ENCODE measurements at places on chromosomes 2 and 18. TPM values are rescaled to one million over a fixed set of nuclear protein-coding genes. Genes with fewer than 3 reads are reported as not detected.

DNA sequence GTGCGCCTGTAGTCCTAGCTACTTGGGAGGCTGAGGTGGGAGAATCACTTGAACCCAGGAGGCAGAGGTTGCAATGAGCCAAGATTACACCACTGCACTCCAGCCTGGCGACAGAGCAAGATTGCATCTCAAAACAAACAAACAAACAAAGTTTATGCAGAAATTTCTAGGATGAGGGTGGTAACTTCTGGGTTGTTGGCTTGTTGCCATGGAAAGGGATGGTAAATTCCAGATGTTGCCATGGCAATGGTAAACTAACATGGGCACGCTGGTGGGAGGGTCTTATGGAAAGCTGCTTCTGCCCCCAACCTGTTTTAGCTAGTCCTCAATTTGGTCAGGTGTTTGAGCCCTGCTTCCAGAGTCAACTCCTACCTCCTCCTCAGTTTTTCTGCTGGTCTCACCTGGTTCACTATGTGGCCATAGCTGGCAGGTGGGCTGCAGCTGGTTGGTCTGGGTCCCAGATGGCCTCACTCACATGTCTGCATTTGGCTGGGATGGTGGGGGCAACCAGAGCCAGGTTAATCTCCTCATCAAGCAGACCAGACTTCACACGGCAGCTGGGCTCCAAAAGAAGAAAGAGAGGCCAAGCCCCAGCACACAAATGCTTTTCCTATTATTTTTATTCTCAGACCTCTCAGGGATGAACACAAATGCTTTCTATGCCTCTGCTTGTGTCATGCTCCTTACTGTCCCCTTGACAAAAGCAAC is 26.6 kb upstream of the TEX44 start:
- H3K27me3 ChIP-seq: peaks cover 3% of the 10 kb centered on the region
- DNase-seq: no peak
- no peak overlapping the region for H3K4me3 ChIP-seq
- no peaks in the 10 kb centered on the region for H3K36me3 ChIP-seq

Gene CKAP2L
- 2.1 TPM for total RNA-seq

- no peaks in the 10 kb centered on the region for H3K27me3 ChIP-seq
- no peak overlapping the region for H3K27ac ChIP-seq
- peak; percentile 59 for DNase-seq
- peaks cover 7% of the 10 kb centered on the region for H3K4me1 ChIP-seq
- H3K4me3 ChIP-seq: no peak overlapping the region
These were observed 136.0 kb upstream of the ITGB6 start for GRCh38 chr2:160336105-160336504.

Gene SNTG2
- total RNA-seq: 1.9 TPM

- H3K27ac ChIP-seq: no peak overlapping the region
- H3K4me3 ChIP-seq: no peak overlapping the region
- no peaks in the 10 kb centered on the region for H3K4me1 ChIP-seq
- no peaks in the 10 kb centered on the region for H3K27me3 ChIP-seq
These were observed 246.0 kb downstream of the LRRTM1 start for GRCh38 chr2:80058562-80058961.

DNA sequence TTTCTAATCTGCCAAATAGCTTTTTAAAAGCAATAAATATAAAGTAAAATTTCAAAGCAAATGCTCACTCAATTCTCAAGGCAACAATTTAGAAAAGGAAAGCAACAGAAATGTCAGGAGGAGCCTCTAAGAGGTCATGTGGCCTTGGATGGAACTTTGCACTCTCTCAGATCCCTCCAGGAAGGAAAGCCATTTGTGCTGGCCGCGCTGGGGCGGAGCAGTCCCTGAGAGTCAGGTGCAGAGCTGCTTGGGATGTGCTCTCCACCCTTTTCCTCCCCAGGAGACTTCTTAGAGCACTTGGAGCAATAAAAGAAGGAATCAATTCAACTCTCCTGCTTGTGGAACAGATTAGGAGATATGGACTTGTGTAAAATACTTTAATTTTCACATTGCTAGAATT is 379.8 kb upstream of the LINC00305 start:
- H3K36me3 ChIP-seq: no peaks in the 10 kb centered on the region
- DNase-seq: no peak
- H3K4me3 ChIP-seq: no peak overlapping the region
- no peaks in the 10 kb centered on the region for H3K4me1 ChIP-seq
- no peak overlapping the region for H3K27ac ChIP-seq

DNA sequence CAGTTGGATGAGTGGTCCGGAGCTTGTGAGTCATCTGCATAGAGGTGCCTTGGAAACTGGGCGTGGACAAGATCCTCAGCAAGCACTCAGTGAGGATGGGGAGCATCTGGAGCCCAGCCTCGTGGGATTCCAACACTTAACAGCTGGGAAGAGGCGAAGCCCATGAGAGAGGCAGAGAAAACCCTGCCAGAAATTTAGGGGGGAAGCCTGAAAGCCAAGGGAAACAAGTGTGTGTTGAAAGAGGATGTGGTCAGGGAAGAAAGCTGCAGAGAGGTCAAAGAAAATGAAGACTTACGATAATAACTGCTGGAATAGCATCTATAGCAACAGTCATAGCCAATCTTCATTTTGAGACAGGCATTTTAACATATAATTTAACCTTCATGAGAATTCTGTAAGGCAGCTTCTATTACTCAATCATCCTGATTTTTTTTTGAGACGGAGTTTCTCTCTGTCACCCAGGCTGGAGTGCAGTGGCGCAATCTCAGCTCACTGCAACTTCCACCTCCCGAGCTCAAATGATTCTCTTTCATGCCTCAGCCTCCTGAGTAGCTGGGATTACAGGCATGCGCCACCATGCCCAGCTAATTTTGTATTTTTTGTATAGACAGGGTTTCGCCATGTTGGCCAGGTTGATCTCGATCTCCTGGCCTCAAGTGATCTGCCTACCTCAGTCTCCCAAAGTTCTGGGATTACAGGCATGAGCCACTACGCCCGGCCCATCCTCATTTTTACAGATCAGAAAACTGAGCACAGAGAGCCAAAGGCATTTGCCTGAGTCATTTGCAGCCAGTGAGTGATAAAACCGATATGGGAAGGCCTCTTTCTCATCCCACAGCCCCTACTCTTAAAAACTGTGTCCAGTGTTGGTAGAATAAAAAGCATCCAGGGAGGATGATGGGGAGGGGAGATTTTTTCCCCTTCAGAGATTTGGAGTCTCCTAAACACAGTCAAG is 214.4 kb upstream of the EPAS1 start:
- peak; percentile 96 for DNase-seq
- H3K4me1 ChIP-seq: peaks cover 12% of the 10 kb centered on the region
- H3K27ac ChIP-seq: no peak overlapping the region
- no peak overlapping the region for H3K4me3 ChIP-seq

DNA sequence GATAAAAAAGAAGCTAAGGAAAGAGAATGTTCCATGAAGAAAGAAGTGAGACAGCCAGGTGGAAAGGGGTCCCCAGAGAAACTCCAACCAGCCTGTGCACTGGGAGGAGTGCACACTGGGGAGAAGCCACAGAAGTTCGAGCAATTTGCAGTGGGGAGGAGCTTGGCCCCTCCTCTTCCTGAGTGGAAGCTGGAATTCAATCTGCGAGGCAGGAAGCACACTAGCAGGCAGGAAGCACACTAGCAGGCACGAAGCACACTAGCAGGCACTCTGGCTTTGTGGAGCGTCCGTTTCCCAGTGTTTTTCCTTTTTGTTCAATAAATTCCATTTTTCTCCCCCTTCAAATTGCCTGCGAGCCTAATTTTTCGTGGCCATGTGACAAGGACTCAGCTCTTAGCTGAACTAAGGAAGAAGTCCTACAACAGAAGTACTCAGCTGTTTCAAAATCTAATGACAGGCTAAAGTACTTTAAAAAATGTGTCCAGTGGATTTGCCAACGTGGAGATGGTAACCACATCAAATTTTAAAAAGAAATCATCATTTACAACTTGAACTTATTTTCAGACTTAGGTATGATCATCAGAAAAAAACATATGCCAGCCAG is 21.4 kb upstream of the SPIRE1 start:
- no peaks in the 10 kb centered on the region for H3K4me1 ChIP-seq
- H3K36me3 ChIP-seq: peaks cover 6% of the 10 kb centered on the region
- H3K27me3 ChIP-seq: no peaks in the 10 kb centered on the region
- no peak for DNase-seq
- no peak overlapping the region for H3K27ac ChIP-seq
- H3K4me3 ChIP-seq: no peak overlapping the region

Gene CHAC2
- 3.6 TPM for total RNA-seq

- no peak overlapping the region for H3K27ac ChIP-seq
- H3K27me3 ChIP-seq: no peaks in the 10 kb centered on the region
- DNase-seq: no peak
These were observed 32.1 kb upstream of the CHRNA1 start for GRCh38 chr2:174796319-174796771.

Gene GYPC
- total RNA-seq: 26.5 TPM

DNA sequence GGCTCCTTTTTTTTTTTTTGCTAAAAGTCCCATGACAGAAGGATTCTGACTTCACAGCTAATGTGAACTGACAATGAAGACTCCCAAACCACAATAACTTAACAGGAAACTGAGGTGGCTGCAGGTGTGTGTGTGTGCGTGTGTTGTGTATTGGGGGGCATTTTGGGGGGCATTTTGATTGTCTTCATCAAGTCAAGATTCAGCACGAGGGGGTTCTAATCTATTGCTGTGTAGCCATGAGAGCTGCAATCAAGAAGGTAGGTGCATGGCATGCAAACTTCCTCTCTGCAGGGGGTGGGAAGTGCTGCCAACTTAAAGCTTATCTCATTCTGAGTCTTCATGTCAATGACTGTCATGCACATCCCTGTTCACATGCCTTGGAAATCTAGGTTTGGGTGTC is 25.2 kb downstream of the SPRED2 start:
- no peak for DNase-seq
- no peak overlapping the region for H3K27ac ChIP-seq
- H3K4me3 ChIP-seq: no peak overlapping the region
- H3K4me1 ChIP-seq: no peaks in the 10 kb centered on the region
- no peaks in the 10 kb centered on the region for H3K27me3 ChIP-seq
- no peaks in the 10 kb centered on the region for H3K36me3 ChIP-seq

Gene KRTCAP3
- total RNA-seq: 1.9 TPM

GRCh38 chr2:4002841-4003403 is 299.5 kb downstream of the DCDC2C start:
- H3K27me3 ChIP-seq: no peaks in the 10 kb centered on the region
- no peak for DNase-seq
- H3K36me3 ChIP-seq: no peaks in the 10 kb centered on the region
- no peaks in the 10 kb centered on the region for H3K4me1 ChIP-seq
- no peak overlapping the region for H3K4me3 ChIP-seq
- no peak overlapping the region for H3K27ac ChIP-seq

DNA sequence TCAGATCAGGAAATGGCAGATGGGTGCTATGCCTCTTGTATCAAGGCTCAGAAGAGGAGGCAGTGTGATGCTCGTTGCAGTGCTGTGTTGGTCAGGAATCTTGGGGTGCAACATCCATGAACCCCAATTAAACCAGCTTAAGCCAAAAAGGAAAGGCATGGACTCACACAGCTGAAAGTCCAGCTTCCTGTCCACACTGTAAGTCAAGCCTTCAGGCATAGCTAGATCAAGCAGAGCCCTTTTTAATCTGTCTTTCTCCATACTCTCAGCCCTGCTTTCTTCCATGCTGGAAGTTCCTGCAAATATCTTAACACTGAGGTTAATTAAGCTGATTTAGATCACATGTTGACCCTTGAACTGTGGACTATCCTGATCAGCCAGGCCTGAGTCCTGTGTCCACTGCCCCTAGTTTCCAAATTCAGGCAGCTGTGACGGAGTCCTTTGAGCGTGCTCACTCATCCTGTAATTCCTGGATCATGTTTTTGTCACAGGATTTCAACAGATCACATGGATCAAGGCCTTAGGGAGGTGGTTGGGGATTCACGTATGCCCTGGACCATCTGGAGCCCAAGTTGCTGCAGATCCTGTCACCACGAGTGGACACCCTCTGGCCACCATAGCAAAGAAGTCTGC is 4.5 kb upstream of the C2orf74 start:
- DNase-seq: no peak
- no peak overlapping the region for H3K27ac ChIP-seq
- no peak overlapping the region for H3K4me3 ChIP-seq
- H3K27me3 ChIP-seq: no peaks in the 10 kb centered on the region
- H3K36me3 ChIP-seq: no peaks in the 10 kb centered on the region
- no peaks in the 10 kb centered on the region for H3K4me1 ChIP-seq

- H3K36me3 ChIP-seq: no peaks in the 10 kb centered on the region
- no peaks in the 10 kb centered on the region for H3K27me3 ChIP-seq
These were observed 469.3 kb downstream of the PLCL1 start for GRCh38 chr2:198273660-198274059.

- no peak overlapping the region for H3K4me3 ChIP-seq
- no peaks in the 10 kb centered on the region for H3K36me3 ChIP-seq
- H3K27me3 ChIP-seq: no peaks in the 10 kb centered on the region
- no peaks in the 10 kb centered on the region for H3K4me1 ChIP-seq
- no peak for DNase-seq
These were observed 92.3 kb upstream of the CAPN13 start for GRCh38 chr2:30899516-30900054.

Gene INHBB
- total RNA-seq: 7.1 TPM

Gene ANKRD30B
- total RNA-seq: not detected

Gene EIF2AK3
- total RNA-seq: 27.1 TPM

GRCh38 chr18:60754413-60755009 is 381.9 kb upstream of the MC4R start:
- no peaks in the 10 kb centered on the region for H3K36me3 ChIP-seq
- no peak overlapping the region for H3K4me3 ChIP-seq
- DNase-seq: no peak
- H3K27ac ChIP-seq: no peak overlapping the region
- H3K27me3 ChIP-seq: no peaks in the 10 kb centered on the region

DNA sequence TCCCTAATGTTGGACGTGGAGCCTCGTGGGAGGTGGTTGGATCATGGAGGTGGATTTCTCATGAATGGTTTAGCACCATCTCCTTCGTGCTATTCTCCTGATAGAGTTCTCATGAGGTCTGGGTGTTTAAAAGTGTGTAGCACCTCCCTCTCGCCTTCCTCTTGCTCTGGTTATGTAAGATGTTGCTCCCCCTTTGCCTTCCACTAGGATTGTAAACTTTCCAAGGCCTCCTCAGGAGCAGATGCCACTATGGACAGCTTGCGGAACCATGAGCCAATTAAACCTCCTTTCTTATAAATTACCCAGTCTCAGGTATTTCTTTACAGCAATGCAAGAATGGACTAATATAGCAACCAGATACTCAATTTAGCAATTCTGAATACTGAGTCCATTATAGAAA is 82.4 kb upstream of the PELI1 start:
- H3K4me1 ChIP-seq: peaks cover 8% of the 10 kb centered on the region
- no peak overlapping the region for H3K4me3 ChIP-seq
- peaks cover 11% of the 10 kb centered on the region for H3K27me3 ChIP-seq
- no peaks in the 10 kb centered on the region for H3K36me3 ChIP-seq
- DNase-seq: no peak
- no peak overlapping the region for H3K27ac ChIP-seq

DNA sequence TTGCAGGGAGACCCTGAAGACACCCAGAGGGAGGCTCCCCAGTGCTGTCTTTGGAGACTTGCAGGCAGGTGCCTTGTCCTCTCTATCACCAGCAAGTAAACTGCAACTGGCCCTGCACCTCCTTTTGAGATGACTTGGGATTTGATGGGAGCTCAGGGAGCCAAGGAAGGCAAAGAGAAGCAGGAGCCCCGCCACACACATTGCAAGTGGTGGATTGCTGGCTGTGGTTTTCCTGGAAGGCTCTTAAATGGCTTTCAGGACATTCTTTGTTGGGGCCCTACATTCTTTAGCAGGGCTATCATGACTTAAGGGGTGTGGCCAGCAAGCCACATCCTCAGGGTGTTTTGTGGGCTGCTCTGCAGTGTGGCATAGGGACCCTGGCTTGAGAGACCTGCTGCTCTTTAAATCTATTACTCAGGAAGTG is 39.9 kb upstream of the CDC42EP3 start:
- peaks cover 22% of the 10 kb centered on the region for H3K4me1 ChIP-seq
- H3K36me3 ChIP-seq: no peaks in the 10 kb centered on the region
- no peaks in the 10 kb centered on the region for H3K27me3 ChIP-seq
- peak overlapping the region; percentile 74 for H3K27ac ChIP-seq
- peak; percentile 96 for DNase-seq

Gene DGUOK
- total RNA-seq: 86.3 TPM

Measured in astrocyte (in vitro differentiated cells and primary cell).